ENCODE measurements at places on chromosomes 3 and 15.

GRCh38 chr3:54311211-54311747 lies 188.9 kb downstream of the CACNA2D3 start:
- DNase-seq, result no peak

- no peak for DNase-seq
Observed at GRCh38 chr15:78740904-78741274, 70.4 kb downstream of the ADAMTS7 start.

- DNase-seq, result no peak
Observed at GRCh38 chr3:127305499-127306060, 17.7 kb upstream of the PRR20G start.

DNA sequence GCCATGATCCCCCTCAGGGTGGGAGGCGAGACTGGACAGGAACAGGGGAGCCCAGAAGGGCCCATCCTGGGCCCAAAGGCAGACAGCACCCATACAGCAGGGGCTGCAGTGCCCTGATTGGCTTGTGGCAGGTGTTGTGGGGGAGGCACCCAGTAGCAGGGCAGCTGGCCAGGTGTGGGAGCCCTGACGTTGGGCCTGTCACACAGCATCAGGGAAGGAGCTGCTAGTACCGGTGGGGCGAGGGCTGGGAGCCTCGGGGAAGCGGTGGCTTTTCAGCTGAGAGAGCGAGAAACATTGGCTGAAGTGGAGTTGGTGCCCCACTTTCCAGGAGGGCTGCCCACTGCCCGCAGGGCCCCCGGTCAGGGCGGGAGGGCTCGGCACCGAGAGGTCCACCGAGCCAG lies 19.7 kb upstream of the CYP11A1 start:
- DNase-seq, result no peak

DNA sequence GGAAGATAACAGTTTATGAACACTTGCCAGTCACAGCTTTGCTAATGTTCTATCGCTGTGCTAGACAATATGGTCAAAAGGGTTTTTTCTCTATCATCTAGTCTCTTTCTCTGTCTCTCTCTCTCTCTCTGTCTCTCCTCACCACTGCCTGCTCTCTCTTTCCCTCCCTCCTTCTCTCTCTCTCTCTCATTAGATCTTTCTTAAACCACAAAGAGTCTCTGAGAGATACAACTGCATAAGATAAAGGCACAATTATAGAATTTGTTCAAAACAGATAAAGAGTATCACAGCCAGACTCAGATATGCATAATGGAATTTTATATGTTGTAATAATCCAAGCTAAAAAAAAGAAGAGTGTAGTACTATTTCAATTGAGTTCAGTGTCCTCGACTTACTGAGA lies 258.4 kb downstream of the MECOM start:
- DNase-seq, result no peak

DNA sequence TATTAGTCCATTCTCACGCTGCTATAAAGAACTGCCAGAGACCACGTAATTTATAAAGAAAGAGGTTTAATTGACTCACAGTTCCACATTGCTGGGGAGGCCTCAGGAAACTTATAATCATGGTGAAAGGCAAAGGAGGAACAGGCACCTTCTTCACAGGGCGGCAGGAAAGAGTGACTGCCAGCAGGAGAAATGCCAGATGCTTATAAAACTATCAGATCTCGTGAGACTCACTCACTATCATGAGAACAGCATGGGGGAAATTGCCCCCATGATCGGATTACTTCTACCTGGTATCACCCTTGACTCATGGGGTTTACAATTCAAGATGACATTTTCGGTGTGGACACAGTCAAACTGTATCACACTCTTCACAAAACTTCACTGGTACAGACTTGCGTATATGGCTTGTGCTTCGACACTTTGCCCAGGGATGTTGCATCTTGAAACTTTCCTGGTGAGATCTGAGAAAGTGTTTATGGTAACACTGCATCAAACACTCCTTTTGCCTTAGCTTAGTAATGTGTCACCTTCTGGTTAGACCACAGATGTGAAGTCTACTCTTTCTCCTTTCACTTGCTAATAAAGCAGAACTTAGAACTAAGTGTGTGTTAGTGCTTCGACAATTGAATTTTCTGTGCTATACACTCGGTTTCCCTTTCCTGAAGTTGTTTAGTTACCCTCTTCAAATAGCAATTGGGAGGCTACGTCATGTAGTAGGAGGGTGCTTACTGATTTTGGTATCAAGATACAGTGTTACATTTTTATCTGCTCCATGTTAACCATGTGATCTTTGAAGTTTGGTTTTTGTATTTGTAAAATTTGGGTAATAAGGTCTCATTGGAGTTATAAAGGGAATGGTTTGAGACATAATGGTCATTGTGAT lies 185.7 kb downstream of the LPP start:
- no peak for DNase-seq

- no peak for DNase-seq
Observed at GRCh38 chr15:87032295-87032694, 952.6 kb downstream of the AGBL1 start.

- no peak for DNase-seq
Observed at GRCh38 chr15:62656071-62656470, 386.5 kb upstream of the TPM1 start.

DNA sequence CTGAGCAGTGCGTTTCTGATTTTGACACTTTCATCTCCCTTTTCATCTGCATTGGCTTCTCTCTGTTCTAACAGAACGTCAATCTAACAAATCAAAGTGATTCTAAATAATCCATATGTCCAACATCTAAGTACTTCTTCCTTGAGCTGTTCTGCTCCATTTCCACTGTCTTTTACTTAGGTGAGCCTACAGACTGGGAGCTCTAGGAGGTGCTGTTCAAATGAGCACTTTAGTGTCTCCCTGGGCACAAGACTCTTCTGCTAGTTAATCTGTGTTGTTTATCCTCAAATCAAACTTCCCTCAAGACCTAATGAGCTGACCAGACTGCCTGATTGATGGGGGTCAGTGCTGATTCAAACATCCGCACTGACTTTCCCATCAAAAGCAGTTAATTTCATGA lies 408.1 kb downstream of the WDR72 start:
- DNase-seq, result no peak

DNA sequence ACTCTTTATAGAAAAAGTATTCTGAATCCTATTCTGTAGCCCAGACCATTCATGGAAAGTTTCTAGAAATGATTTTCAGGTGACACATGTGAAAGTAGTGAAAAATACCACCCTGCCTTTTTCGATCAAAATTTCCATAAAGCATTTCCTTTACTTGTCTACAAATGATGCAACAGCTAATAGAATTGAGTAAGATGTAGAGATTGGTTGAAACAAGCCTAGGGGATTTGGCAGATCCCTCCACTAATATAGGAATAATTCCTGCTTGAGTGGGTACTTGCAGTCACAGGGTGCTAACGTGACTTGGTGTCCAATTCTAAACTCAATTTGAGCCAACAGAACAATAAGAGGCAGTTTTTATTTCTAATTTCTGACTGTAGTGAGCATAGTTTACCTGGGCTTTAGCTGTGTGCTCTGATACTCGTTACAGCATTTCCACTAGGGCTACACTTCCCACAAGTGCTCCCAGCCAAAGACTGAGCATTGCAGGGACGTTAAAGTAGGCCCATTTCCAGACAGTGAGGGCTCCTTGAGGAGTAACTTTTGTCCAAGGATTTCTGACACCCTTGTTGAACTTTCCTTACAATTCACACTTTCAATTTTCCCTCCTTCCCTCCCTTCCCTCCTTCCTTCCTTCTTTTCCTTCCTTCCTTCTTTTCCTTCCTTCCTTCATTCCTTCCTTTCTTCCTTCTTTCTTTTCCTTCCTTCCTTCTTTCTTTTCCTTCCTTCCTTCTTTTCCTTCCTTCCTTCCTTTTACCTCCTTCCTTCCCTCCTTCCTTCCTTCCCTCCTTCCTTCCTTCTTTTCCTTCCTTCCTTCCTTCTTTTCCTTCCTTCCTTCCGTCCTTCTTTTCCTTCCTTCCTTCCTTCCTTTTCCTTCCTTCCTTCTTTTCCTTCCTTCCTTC lies 53.9 kb upstream of the TP63 start:
- no peak for DNase-seq

DNA sequence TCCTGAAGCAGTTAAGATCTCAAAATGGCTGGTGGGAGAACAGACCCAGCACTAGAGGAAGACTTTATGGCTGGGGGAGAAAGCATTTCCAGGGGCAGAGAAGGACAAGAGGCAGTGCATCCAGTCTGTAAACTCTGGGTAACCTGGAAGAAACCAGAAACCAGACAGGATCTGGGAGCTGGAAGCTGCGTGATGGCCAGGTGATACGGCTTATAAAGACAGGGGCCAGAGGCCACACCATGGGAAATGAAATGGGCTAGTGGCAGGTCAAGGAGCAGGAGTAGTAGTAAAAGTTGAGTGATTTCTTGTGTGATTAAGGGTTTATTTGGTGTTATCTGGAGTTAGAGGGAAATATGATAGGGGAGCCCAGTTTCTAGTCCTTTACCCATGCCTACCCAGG lies 144.7 kb upstream of the ARRDC4 start:
- no peak for DNase-seq

DNA sequence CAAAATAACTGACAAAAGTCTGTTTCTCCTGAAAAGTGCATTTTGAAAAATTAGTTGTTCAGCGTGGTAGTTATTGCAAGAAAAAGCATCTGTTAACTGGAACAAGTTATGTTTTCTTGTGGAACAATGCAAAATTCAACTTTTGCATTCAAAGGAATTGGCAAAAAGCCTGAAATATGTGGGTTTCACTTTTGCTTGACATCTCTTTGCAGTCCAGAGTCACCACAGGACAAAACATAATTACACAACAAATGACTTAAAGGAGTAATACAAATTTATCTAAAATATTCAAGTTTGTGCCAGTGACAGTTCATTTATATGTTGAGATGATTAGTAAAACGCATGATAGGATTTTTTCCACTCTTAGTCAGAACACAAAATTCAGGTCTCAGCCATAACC lies 96.3 kb upstream of the P2RY1 start:
- DNase-seq, result no peak

GRCh38 chr3:138323971-138324370 lies 5.7 kb downstream of the NME9 start:
- DNase-seq, result no peak

DNA sequence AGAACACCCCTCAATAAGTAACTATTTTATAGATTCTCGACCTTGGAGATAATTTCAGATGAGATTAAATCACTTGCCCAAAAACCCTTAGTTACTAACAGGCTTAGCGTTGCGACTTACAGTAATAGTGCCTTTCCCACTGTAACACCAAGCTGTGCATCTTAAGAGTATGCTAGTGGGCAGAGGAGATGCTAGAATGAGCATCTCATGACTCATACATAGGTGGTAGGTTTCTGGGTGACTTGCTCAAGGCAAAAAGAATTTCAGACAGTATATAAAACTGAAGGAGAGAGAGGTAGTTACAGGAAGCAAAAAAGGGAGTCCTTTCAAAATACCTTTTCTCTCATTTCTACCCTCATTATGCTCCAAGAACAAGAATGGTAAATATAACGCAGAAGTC lies 3.9 kb downstream of the KATNBL1 start:
- no peak for DNase-seq

- DNase-seq, result no peak
Observed at GRCh38 chr3:187044206-187044605, 95.1 kb downstream of the RPL39L start.

GRCh38 chr3:14471016-14471415 lies 68.6 kb downstream of the SLC6A6 start:
- DNase-seq, result no peak

GRCh38 chr3:172159962-172160538 lies 120.7 kb downstream of the FNDC3B start:
- DNase-seq, result no peak

DNA sequence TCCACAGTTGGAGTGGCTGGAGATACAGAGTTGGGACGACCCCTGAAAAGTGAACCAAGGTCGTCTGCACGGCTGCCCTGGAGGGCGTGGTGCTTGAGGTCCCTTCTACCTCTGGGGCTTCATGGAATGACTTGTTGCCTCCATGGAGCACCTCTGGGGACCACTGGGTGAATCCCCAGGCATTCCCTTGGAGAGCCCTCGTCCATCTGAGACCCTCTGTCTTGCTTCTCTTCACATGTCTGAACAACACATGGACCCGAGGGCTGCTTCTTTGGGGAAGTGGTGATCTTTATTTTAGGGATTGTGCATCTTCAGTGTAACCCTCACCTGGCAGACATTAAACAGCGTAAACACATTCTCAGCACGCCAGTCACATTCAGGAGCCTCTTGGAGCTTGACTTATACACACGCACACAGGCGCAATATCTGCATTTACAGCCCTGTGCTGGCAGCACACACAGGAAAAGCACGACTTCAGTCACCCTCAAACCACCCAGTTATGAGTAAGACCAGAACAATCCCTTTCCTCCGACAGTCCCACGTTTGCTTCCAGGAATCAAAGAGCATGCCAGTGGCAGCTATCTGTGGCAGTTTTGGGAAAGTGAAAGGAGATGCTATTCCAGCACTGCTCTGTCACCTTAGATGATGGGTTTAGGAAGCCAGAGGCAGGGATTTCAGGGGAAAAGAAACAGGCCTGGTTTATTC lies 12.6 kb downstream of the FAM107A start:
- DNase-seq, result peak; percentile 72

DNA sequence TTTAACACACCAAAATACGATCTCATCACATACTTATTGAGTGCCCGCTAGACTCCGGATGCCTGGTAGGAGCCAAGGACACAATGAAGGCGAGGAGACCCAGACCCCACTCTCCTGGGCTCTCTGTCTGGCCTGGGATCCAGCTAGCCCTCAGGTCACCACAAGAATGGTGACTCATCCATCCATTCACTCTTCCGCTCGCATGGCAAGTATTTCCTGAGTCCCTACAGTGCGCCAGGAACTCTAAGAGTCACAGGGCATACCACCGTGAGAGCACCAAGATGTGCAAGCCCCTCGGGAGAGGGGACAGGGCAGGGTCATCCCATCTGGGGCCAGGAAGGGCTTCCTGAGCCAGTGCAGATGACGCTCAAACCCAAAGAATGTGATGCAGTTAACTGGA lies 101.6 kb upstream of the PRR20G start:
- no peak for DNase-seq

DNA sequence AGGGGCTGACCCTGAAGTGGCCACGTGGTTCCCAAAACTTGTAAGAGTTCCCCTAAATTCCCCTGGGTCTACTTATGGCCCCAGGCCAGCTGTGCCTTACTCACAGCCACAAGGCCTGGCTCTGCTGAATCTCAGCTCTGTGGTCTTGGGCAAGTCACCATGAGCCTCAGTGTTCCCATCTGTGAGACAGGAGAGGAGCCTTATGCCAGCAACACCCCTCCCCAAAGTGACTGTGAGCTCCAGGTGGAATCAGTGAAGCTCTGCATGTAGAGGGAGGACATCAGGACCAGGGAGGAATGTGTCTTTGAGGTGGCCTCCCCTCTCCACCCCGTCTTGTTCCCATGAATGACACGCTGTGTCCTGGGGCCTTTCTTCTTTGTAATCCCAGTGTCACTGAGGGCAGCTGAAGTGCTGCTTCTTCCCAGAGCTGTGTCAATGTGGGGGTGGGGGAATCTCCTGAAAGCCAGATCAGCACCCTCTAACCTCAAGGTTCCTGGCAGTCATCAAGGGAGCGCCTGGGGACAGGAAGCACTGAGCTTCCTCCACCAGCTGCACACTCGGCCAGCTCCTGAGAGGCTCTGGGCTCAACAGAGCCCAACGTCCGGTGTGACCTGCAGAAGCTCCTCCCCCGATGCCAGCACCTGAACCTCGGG lies 258.9 kb downstream of the UACA start:
- DNase-seq, result no peak

GRCh38 chr3:42101481-42101880 lies 10.3 kb downstream of the TRAK1 start:
- no peak for DNase-seq

GRCh38 chr3:194782698-194783404 lies 97.2 kb downstream of the FAM43A start:
- DNase-seq, result no peak

Measured in GM04504 (cell line).